NCI-H2029 (cell line): ENCODE measurements at places on chromosomes 6 and 20.

GRCh38 chr6:169961772-169962561 is 210.5 kb downstream of the ERMARD start:
- DNase-seq = no peak

GRCh38 chr6:37218061-37218460 is 39.5 kb upstream of the TBC1D22B start:
- DNase-seq = peak; percentile 51

- no peak for DNase-seq
These were observed 7.7 kb downstream of the NTSR1 start for GRCh38 chr20:62716198-62716940.

DNA sequence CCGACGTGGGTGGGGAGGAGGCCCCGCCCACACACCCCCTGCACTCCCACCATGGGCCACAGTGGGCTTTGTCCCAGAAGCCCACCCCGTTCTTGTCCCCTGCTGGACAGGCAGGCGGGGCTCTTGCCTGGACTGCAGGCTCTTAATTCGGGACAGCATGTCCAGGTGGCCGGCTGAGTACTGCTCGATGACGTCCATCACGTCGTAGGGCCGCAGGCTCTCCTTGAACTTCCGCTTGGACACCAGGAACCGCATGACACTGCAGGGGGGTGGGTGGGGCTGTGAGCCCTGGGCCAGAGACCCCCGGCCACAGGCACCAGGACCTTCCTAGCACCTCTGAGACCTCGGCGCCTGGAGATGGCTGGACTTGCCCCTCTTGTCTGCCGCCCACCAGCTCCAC is 52.2 kb upstream of the CHRNA4 start:
- no peak for DNase-seq

DNA sequence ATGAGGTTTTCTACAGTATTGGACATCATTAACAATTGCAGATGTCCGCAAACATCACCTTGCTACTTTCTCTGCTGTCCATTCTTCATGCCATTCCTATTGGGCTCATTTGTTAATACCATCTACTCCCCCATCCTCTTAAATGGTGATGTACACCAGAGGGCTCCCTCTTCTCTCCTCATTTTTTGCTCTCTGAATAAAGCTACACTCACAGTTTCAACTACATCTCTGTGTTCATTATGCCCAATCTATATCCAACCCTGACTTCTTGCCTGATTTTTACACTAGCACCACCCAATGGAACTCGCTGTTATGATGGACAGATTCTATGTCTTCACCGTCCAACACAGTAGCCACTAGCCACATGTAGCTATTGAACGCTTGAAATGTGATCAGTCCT is 288.1 kb upstream of the ID4 start:
- no peak for DNase-seq

GRCh38 chr6:149867876-149868640 is 3.9 kb upstream of the LRP11 start:
- no peak for DNase-seq

- DNase-seq = no peak
These were observed 97.6 kb upstream of the ZNF217 start for GRCh38 chr20:53691060-53691810.

DNA sequence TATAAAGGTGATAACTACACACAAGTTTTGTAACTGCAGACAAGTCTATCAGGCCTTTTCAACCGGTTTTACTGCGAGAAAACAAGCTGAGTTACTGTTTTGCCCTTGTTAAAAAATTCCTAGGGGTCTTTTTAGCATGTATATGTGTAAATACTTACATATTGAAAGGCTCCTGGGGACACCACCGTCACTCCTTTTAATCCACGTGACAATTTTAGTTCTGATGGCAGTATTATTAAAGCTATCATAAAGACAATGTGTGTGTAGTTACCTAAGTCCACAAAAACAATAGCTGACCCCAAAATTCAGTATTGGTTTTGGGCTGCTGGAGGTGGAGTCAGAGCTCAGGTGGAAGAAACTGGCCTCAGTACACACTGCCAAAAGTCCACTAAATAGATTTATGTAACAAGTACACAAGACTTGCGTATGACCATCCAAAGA is 41.3 kb upstream of the HFE start:
- DNase-seq = no peak

GRCh38 chr20:43658723-43659419 is 8.0 kb upstream of the MYBL2 start:
- no peak for DNase-seq

DNA sequence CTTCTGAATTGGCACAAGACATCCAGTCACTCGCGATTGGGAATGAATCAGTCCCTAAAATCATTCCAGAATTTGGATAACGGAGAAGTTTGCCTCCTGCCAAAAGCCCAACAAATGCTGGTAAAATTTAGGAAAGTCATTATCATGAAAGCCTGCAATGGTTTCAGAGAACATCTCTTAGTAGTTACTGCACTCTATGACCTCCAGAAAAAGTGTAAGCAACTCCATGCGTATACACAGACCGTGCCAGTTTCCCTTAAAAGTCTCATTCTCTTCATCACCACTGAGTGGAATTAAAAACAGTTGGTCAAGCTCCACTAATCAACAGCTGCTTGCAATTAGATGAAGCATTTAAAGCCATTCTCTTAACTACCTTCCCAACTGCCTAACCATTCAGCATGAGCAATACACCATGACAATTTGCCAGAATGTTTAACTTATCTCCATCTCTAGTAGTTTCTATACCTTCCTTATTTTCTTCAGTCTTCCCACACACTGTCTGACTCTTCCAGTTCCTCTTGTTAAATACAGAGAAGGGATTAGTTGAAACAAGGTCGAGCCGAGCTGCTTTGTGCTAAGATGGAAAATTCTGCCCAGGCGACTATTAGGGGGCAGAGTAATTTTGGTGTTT is 183.6 kb upstream of the PRDM1 start:
- DNase-seq = no peak

DNA sequence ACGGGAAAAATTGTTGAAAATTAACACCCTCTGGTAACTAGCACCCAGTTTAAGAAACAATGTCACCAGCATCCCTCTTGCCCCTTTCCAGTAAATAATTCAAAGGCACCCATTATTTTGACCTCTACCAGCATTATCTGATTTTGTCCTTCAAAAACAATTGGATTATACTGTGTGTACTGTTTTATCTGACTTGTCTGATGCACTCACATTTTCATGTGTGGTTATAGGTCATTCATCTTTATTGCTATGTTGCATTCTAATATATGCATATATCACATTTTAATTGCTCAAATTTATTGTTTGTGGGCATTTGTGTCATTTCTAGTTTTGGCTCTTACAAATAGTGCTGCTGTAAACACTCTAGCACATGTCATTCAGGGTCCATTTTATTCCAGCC is 260.9 kb upstream of the PRDM1 start:
- DNase-seq = no peak

DNA sequence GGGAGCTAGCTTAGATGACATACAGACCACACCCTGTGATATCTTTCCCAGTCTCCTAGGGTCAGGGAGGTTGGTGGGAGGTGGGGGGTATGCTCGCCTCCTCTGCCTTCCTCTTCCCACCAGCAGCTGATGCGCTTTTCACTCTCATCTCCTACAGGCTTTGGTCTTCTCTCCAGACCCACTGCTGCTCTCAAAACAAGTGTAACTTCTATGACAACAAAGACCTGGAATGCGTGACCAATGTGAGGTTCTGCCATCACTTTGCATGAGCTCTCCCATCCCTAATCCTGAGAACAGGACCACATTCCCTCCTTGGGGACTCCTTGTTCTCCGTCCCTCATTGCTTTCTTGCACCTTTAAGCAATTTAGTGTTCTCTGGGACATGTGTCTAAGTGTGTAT is 2.7 kb downstream of the CTSA start:
- DNase-seq = no peak

GRCh38 chr6:43669050-43669921 is 18.3 kb downstream of the MRPS18A start:
- no peak for DNase-seq

- DNase-seq = no peak
These were observed 287.0 kb upstream of the RSPO3 start for GRCh38 chr6:126831461-126831860.

DNA sequence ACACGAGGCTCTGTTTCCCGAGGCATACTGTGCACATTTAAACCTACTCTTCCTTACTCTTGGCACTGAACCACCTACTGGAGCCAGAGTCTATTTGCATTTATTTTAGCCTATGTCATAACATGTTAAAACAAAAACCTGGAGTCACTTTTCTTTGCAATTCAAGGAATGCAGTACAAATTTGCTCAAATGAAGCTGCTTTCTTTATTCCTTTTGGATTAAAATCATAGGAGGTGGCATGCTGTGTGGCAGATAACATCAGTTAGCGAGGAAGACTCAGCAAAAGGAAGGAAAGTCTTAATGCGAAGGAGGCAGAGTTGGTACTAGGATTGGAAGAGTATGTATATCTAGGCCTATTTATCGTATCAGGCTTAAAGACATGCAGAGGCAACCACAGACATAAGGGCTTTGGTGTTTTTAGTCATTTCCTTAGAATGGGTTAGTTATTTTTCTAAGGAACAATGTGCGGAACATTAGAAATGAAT is 92.9 kb downstream of the SAMD3 start:
- no peak for DNase-seq

GRCh38 chr6:35945650-35946025 is 24.7 kb upstream of the SRPK1 start:
- no peak for DNase-seq

GRCh38 chr6:36629784-36630183 is 35.6 kb downstream of the SRSF3 start:
- no peak for DNase-seq

GRCh38 chr6:35922139-35922554 is 1.2 kb upstream of the SRPK1 start:
- no peak for DNase-seq

DNA sequence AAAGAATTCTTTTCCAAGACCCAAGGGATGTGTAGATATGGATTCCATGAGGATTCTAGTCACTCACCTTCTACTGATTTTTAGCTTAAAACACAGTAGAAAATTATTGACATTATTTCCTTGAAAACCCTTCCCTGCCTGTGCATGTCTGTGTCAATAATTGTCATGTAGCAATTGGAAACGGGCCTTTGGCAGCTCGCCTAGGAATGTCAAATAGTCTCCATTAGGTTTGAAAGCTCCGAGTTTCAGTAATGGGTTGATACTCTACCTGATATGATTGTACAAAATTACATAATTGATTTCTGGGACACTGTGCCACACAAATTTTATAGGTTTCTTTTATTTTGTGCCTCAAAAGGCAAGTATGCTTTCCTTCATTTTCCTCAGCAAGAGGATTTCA is 515.2 kb upstream of the ARID1B start:
- peak; percentile 65 for DNase-seq

DNA sequence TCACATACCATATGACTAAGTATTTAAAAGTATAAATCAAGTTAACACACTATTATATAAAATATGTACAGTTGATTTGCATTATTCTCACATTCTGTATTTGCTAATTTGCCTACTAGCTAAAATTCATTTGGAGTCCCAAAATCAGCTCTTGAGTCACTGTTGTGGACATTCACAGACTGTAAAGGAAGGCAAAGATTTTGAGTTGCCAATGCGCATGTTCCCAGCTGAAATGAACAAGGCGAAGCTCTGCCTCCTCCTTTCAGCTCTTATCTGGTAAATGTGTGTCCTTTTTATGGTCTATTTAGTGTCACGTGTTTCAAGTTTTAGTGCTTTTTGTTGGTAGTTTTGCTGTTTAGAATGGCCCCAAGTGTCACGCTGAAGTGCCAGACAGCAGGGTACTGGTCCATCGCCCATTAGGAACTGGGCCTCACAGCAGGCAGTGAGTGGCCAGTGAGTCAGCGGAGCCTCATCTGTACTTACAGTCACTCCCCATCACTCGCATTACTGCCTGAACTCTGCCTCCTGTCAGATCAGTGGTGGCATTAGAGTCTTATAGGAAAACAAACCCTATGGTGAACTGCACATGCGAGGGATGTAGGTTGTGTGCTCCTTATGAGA is 87.2 kb upstream of the ADTRP start:
- DNase-seq = no peak

DNA sequence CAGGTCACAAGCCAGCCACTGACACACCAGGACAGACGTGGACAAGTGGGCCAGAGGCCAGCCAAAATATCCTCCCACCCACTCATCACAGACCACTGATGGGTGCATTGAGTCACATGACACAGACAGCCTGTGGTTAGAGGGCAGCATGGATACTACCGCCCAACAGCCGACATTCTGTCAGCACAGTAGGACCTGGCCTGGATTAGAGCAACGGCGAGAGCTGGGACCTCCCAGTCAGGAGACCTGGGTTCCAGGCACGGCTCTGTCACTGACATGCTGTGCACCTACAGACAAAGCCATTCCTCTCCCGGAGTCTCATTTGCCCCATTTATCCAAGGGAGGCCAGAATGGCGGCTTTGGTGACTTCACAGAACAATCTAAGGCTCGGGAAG is 8.0 kb downstream of the ZNF335 start:
- no peak for DNase-seq

- DNase-seq = no peak
These were observed 18.1 kb downstream of the PNLDC1 start for GRCh38 chr6:159817951-159818739.

DNA sequence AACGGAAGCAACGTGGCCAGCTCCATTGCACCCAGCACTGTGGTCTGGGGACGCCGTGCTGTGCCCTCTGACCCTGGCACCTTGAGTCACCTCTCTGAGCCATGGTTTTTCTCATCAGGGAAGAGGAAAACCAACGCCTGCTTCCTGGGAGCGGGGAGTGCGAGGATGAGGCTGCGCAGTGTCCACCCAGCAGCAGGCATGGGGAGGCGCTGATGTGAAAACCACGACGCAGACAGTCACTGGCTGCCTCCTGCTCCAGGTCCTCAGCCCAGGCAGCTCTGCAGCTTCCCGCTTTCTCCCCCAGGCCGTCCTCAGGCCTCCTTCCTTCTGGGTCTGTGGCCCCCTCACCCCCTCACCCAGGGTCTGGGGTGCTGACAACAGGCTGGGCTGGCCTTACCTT is 14.0 kb downstream of the GATA5 start:
- no peak for DNase-seq

DNA sequence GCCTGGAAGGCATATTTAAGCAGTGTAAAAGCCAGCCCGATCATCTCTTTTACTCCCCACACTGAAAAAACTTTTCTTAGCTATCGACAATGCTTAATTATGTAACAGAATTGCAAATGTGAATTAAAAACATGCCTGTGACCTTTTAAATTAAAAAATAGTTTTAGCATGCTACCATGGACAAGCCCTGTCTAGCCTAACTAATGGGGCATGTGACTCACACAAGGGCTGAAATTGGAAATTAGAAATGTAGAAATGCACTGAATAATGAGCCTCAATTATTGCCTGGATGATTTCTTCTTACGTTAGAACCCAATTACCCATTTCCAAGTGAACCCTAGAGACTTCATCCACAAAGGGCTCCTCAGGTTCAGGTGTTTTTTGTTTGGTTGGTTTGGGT is 82.7 kb downstream of the SIM1 start:
- no peak for DNase-seq

- DNase-seq = no peak
These were observed 53.0 kb downstream of the SNAP25 start for GRCh38 chr20:10271494-10272219.
